Activated CD8-positive, alpha-beta memory T cell treated with anti-CD3 and anti-CD28 coated beads, Interleukin-2, amount 50 U/mL, for 48 hours (primary cell): ENCODE measurements at places on chromosomes 4 and X.

DNA sequence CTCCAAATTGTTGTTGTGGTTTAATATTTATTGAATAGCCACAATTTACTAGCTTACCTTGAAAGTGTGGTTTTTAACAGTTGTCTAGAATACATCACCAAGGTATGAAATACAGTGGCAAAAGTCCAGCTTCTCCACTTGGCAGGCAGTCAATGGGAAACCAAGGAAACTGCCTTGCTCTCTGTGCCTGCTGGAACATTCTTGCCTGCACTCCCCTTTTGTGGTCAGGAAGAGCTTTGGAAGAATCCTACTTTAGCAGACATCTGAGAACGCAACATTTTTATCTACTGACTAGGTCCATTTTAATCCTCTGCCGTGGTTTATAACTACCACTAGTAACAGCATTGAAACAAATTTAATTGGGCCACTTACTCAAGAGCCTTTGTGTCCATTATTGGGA, 64.5 kb downstream of the TENM3 start:
- no peak for DNase-seq

DNA sequence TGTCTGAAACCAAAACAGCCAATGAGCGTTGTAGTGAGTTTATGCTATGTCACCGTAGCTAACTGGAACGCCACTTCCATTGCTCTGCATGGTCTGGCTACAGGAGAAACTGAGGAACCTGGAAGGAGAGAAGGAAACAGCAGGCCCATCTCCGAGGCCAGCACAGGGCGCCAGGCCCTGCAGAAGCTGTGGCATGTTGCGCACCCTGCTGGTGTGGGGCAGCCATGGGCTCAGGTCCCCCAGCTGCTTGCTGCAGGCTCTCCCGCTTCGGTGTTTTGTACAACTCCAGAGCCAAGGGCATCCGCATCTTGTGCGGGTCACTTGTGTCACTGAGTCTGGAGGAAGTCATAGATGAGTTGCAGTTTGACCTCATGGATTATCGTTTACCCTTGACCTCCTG, 89.2 kb downstream of the AFAP1 start:
- no peak for DNase-seq

DNA sequence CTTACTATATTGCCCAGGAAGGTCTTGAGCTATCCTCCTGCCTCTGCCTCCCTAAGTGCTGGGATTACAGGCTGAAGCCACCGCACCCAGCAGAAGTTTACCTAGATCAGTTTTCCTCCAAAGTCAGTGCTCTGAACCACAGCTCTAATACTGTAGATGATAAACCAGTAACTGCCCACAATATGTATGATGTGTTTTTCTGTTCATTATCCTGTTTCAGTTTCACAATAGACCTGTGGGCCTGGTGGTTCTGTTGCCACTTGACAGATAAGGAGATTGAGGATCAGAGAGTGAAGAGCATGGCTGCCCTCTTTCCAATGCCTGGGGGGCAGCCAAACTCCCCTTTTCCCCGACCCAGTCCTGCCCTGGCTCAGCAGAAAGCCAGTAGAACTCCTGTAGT, 87.0 kb downstream of the EFNB1 start:
- no peak for DNase-seq

DNA sequence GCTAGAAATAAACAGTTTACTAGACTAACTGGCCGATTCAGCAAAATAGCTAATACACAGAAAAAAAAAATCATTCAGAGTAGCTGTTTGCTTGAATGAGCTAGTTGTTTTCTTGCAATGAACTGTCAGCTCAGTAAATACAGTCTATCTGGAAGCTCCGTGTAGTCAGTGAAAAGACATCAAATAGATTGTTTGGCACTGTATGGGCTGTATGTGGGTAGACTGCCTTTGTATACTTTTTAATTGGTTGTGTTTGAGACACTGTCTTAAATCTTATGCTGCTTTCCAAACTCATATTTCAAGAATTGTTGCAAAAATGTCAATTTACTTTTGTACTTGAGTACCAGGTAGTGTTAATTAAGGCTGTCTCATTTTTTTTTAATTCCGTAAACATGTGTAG, 61.6 kb upstream of the GPR174 start:
- DNase-seq: no peak

DNA sequence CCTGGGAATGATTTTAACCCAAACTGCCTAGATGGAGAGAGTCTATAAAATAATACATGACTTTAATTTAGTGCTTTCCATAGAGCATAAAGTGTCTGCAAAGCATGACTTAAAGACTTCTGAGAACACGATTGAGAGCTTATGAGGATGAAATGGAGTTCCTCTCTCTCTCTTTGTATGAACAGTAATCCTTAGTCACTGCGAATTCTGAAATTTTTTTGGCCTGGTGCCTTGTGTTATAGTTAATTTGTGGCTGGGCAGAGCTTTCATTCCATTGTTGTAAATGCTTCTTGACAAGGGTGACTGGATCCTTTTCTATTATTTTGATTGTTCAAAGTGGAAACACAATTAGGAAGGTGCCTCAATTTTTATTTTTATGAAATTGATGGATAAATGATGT, 179.5 kb downstream of the CEP135 start:
- no peak for DNase-seq

DNA sequence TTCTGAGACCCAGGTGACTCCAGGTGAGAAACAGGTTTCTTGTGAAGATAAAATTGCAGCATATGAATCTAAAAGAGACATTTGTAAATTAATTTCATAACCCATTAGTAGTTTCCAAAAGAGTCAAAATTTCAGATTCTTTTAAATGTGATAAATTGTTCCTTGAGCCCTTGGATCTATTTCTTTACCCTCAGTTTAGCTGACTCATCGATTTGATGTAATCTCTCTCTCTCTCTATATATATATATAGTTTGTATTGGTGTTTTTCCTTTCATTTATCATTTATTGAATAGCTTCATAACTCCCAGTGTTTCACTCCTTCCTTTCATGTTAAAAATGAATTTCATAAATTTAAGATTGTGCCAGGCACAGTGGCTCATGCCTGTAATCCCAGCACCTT, 96.9 kb downstream of the RAPGEF2 start:
- DNase-seq: no peak

GRCh38 chrX:116276261-116276660, 105.7 kb downstream of the AGTR2 start:
- DNase-seq: no peak

DNA sequence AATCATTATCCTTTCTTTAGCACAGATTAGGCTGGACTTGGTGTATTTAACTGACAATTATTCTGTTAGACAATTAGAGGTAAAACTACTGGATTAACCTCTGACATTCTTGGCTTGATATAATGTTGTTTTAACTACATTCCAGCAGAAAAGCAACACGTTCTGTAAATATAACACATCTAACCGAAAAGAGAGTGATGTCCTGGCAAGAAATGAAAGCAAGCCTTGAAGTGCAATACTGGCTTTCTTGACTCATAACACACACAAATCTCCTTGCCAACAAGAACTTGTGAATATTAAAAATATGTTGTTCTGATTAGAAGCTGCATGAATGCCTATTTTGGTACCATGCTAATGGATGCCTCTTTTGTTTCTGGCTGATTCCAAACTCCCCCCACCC, 76.4 kb downstream of the EFHC2 start:
- no peak for DNase-seq

DNA sequence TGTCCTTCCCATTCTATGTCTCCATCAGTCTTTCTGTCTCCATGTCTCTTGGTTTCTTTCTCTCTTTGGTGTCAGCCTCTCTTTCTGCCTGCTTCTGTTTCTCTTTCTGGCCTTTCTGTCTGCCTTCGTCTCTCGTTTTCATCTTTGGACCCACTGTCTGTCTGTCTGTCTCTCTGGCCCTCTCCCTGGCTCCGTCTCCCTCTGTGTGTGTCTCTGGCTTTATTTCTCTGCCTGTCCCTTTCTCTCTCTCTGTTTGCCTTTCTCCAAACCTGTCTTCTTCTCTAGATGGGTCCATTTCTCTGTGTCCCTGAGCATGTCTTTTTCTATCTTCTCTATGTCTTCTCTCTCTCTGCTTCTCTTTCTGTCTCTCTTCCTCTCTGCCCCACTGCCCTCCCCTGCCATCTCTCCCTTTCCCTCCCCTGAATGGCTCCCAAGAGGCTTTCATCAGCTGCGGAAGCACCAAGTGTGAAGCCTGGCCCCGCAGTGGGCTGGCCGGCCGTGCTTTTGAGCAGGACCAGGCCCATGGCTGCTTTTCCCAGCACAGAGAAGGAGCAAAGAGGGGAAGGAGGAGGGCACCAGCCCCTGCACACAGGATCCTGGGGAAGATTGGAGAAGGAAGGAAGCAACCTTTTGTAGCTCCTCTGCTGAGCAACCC, 57.4 kb downstream of the PJA1 start:
- no peak for DNase-seq

DNA sequence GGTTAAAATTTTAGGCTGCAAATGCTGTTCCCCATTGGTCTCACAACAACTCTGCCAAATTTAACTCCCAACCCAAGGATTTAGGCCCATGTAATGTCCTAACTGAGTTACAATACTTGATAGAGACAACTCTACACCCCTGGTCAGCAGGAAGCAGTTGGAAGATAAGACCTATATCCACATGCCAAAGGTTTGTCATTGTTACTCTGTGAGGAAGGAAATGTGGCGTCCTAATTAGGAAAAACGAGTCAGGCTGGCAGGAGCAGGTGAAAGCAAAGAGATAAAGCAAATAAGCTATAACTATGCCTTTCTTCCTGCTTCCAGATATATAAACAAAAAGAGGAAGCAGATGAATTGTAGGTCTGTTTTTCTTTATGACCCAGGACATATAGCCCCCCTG, 69.1 kb downstream of the SPIN4 start:
- DNase-seq: no peak

DNA sequence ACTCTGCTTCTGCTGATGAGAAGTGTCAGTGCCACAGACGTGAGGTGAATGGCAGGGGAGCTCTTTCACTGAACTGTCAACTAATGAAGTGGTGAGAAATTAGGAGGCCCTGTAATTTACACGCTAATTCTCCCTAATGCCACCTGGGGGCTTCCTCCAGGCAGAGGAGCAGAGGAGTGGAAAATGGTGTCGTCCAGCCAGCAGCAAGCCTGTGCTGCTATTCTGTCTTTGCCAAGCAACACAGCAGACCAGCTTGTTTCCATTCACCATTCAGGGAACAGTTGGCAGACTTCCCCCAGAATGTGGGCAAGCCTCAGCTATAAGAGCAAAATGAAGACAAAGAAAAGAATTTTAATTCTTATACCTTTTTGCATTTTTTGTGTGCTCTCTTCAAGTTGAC, 245.2 kb upstream of the TET2 start:
- no peak for DNase-seq

DNA sequence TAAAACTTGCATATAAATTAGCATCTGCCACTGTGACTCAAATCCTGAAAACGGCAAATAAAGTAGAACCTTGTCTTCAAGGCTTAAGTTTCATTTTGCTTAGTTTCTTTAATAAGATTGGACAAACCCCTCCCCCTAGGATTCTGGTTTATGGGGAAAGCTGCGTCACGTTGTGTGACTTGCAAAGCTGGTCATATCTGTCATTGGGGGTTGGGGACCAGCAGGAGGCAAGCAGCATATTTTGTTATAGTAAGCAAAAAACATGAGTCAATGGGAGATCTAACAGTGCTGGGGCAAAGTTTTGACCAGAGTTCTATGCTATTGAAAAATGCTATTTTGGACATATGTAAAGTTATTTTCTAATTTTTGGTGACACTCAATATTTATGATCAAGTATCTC, 407.3 kb downstream of the PCDH18 start:
- no peak for DNase-seq

DNA sequence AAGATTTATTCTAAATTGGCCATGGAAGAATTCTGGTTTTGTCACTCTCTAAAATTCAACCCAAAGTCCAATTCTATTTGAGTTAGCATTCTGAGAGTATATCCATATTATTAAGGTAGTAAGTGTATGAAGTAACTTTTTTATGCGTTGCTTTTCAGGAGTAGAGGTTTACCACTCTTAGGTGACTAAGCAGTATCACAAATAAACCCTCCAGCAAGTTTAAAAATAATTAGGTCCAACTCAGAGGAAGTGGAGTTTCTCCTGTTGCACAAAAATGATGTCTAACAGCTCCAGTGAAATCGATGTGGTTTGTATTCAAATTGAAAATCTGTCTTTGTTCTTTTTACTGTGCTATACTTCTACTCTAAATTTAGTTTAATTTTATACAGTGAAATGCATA, 6.6 kb downstream of the SCML1 start:
- DNase-seq: no peak

GRCh38 chrX:16137416-16138107, 14.2 kb downstream of the GRPR start:
- DNase-seq: no peak
